ENCODE measurements at places on chromosomes 7 and 10.
A peak's percentile ranks its signal among the peaks of the same experiment; 100 is the strongest.

DNA sequence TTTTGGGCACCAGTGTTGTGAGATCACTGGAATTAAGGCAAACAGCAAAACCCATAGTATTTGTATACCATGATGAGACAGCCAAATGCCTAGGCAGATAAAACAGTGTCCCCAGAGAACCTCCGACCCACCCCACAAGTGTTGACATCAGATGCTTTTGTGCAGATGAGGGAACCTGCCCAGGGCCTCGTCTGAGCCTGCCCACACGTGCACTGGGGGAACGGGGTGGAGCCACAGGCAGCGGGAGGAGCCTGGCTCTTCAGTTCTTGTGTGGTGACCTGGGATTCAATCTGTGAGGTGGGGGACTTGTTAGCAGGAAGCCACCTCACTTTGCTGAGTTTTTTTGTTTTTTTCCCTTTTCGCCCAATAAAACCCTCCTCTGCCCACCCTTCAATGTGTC is 33.4 kb upstream of the OPTN start:
- H3K4me3 ChIP-seq = no peak overlapping the region
- H3K36me3 ChIP-seq = no peaks in the 10 kb centered on the region
- H3K27me3 ChIP-seq = no peaks in the 10 kb centered on the region

- peak overlapping the region; percentile 98 for H3K27ac ChIP-seq
- no peak overlapping the region for H3K4me3 ChIP-seq
- no peak for DNase-seq
- H3K36me3 ChIP-seq = no peaks in the 10 kb centered on the region
- H3K4me1 ChIP-seq = peaks cover 81% of the 10 kb centered on the region
Observed at GRCh38 chr10:124707551-124707950, 36.6 kb downstream of the FAM53B start.

GRCh38 chr7:31411416-31411815 is 70.9 kb upstream of the NEUROD6 start:
- H3K36me3 ChIP-seq = no peaks in the 10 kb centered on the region
- H3K27ac ChIP-seq = no peak overlapping the region
- H3K4me3 ChIP-seq = no peak overlapping the region
- DNase-seq = no peak
- H3K27me3 ChIP-seq = no peaks in the 10 kb centered on the region

- H3K4me1 ChIP-seq = no peaks in the 10 kb centered on the region
- no peak overlapping the region for H3K4me3 ChIP-seq
- H3K27me3 ChIP-seq = no peaks in the 10 kb centered on the region
- H3K27ac ChIP-seq = no peak overlapping the region
- DNase-seq = no peak
- no peaks in the 10 kb centered on the region for H3K36me3 ChIP-seq
Observed at GRCh38 chr10:71562181-71562580, 157.4 kb downstream of the C10orf105 start.

- DNase-seq = no peak
- H3K36me3 ChIP-seq = peaks cover 11% of the 10 kb centered on the region
- H3K4me1 ChIP-seq = peaks cover 9% of the 10 kb centered on the region
- no peaks in the 10 kb centered on the region for H3K27me3 ChIP-seq
- H3K27ac ChIP-seq = no peak overlapping the region
Observed at GRCh38 chr7:27771111-27771510, 31.1 kb downstream of the TAX1BP1 start.

GRCh38 chr10:47418966-47419365 is 34.9 kb upstream of the ZNF488 start:
- no peak for DNase-seq
- H3K4me1 ChIP-seq = no peaks in the 10 kb centered on the region
- H3K27ac ChIP-seq = no peak overlapping the region
- H3K27me3 ChIP-seq = no peaks in the 10 kb centered on the region

DNA sequence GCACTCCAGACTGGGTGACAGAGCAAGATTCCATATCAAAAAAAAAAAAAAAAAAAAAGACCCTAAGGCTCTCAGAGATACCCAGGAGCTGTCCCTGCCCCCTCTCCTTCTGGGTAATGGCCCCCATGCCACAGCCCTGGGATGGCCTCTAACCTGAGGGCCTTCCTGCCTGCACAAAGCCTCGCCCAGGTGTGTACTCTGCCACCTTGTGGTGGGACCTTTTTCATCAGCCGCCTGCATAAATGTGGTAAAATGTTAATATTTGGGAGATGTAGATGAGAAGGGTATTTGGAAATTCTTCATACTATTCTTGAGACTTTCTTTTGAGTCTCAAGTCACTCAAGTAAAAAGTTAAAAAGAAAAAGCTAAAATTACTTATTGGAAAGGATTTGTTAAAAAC is 46.3 kb upstream of the RNF216 start:
- DNase-seq = no peak
- H3K27me3 ChIP-seq = no peaks in the 10 kb centered on the region
- H3K4me3 ChIP-seq = no peak overlapping the region
- no peaks in the 10 kb centered on the region for H3K36me3 ChIP-seq
- peaks cover 7% of the 10 kb centered on the region for H3K4me1 ChIP-seq
- no peak overlapping the region for H3K27ac ChIP-seq

DNA sequence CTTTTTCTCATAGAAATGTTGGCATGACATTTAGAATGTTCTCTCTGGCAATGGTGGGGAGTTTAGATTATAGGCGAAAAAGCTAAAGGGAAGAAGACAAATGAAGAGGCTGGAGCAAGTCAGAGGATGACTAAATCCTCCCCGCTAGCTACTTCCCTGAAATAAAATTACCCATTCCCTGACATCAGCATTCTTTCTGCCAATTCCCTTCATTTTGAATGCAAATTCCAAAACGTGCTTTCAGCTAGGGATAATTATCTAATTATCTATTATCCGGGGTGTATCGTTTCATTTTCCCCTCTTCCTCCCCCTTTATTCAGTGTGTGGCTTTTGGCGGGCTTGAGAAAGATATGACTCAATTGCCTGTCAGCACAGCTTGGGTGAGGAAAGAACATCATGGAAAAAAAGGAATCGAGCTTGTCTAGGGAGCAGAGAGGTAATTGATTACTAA is 672.3 kb downstream of the TNS3 start:
- H3K4me1 ChIP-seq = no peaks in the 10 kb centered on the region
- H3K36me3 ChIP-seq = no peaks in the 10 kb centered on the region
- no peaks in the 10 kb centered on the region for H3K27me3 ChIP-seq

- no peak overlapping the region for H3K4me3 ChIP-seq
- H3K36me3 ChIP-seq = no peaks in the 10 kb centered on the region
- DNase-seq = no peak
- H3K27ac ChIP-seq = no peak overlapping the region
Observed at GRCh38 chr7:81079746-81080145, 160.9 kb upstream of the SEMA3C start.

DNA sequence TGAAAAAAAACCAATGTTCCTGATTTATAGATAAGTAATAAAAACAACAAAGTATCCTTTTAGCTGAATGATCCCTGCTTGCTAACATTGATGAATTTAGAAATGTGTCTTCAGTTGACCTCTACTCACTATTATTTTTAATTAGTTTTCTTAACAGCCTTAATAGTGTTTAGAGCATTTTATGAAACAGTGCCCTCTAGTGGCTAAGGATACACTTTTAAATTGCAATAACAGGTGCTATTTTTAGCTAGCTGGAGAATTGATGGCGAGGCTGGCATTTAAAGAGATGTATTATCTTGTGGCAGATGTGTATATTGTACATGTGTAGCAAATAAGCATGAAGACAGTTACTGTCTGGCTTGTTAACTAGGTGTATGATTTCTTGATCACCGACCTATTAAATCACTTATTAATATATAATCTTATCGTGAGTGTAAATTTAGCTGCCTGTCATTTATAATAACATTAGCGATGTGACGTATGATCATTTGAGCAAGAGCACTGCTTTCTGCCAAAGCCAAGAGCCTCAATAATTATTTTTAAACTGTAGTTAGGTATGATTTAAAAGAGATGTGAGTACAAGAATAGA is 451.9 kb downstream of the DPP6 start:
- H3K27me3 ChIP-seq = no peaks in the 10 kb centered on the region
- H3K4me3 ChIP-seq = no peak overlapping the region
- H3K4me1 ChIP-seq = no peaks in the 10 kb centered on the region
- no peak for DNase-seq
- no peak overlapping the region for H3K27ac ChIP-seq

DNA sequence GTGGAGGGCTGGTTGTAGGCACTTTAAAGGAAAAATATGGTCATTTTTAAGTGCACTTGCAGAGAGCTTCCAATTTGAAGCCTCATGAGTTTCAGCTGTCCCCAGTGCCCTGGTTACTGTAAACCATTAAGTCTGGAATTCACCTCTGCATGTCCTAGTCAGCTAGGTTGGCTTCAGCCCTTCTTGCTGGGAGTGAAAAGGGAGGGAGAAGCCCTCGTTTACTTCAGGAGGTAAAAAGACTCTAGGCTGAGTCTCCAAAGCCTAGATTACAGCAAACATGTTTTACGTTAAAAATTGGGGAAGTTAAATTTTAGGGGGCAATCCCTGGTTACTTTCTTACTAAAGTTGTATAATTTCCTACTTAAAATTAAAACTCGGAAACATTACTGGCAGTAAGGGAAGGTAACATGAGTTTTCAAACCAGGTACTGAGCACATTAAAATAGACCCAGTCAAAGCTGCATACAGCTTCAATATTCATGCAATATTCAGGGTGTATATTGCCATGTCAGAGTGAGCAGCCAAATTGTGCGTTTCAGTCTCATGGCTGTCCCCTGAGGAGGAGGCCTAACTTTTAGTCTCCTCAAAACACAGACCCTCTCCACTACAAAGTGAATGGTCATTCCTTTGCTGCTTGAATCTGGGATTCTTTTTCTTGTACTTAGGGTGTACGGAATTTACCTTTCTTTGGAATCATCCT is 156.7 kb downstream of the PRKG1 start:
- H3K4me1 ChIP-seq = peaks cover 16% of the 10 kb centered on the region
- no peaks in the 10 kb centered on the region for H3K27me3 ChIP-seq
- no peaks in the 10 kb centered on the region for H3K36me3 ChIP-seq
- no peak for DNase-seq
- no peak overlapping the region for H3K4me3 ChIP-seq
- no peak overlapping the region for H3K27ac ChIP-seq

- no peaks in the 10 kb centered on the region for H3K36me3 ChIP-seq
- no peak overlapping the region for H3K4me3 ChIP-seq
- no peak overlapping the region for H3K27ac ChIP-seq
- H3K4me1 ChIP-seq = no peaks in the 10 kb centered on the region
- DNase-seq = no peak
- H3K27me3 ChIP-seq = no peaks in the 10 kb centered on the region
Observed at GRCh38 chr7:115056019-115056418, 134.1 kb downstream of the MDFIC start.

DNA sequence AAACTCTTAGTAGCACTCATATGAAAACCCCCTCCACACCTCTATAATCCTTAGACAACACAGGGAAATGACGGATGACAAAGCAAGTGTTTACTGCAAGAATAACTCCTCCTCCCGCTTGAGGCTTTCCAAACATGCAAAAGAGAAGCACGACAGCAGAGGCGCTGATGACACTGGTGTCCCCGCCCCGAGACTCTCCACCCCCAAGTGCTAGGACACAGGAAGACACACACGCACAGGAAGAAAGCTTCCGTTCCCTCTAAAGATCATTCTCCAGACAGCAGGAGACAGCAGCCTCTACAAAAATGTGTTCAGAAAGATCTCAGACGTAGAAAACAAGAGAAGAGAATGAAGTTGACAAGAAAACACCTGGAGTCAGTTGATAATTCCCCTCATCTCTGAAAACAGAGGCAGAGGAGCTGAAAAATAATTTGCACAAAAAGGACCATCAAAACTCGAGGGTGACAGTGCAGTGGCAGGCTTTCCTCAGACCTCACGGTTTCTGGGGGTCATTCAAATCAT is 90.2 kb downstream of the DLG5 start:
- no peak overlapping the region for H3K4me3 ChIP-seq
- peak; percentile 82 for DNase-seq
- H3K27ac ChIP-seq = peak overlapping the region; percentile 66
- H3K36me3 ChIP-seq = no peaks in the 10 kb centered on the region
- peaks cover 55% of the 10 kb centered on the region for H3K4me1 ChIP-seq
- H3K27me3 ChIP-seq = no peaks in the 10 kb centered on the region

GRCh38 chr7:108308903-108309302 is 147.3 kb downstream of the NRCAM start:
- H3K4me1 ChIP-seq = no peaks in the 10 kb centered on the region
- H3K36me3 ChIP-seq = no peaks in the 10 kb centered on the region
- H3K27ac ChIP-seq = peak overlapping the region; percentile 68
- H3K27me3 ChIP-seq = no peaks in the 10 kb centered on the region

DNA sequence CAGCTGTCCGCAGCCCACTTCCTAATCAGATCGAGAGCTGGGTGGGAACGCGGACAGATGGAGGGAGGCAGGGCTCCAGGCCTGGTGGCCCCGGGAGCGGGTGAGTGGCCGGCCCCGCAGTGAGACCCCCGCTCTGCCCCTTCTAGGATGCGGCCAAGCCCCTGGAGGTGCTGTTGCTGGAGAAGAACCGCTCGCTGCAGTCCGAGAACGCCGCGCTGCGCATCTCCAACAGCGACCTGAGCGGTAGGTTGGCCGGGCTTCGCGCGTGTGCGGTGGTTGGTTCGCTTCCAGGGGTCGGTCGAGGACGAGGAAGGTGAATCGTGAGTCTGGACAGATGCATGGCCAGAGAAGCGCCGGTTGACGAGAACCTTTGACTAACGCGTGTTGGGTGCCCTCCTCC is 91.3 kb upstream of the SH2B2 start:
- H3K27me3 ChIP-seq = no peaks in the 10 kb centered on the region
- no peaks in the 10 kb centered on the region for H3K4me1 ChIP-seq
- no peak for DNase-seq
- no peak overlapping the region for H3K4me3 ChIP-seq

DNA sequence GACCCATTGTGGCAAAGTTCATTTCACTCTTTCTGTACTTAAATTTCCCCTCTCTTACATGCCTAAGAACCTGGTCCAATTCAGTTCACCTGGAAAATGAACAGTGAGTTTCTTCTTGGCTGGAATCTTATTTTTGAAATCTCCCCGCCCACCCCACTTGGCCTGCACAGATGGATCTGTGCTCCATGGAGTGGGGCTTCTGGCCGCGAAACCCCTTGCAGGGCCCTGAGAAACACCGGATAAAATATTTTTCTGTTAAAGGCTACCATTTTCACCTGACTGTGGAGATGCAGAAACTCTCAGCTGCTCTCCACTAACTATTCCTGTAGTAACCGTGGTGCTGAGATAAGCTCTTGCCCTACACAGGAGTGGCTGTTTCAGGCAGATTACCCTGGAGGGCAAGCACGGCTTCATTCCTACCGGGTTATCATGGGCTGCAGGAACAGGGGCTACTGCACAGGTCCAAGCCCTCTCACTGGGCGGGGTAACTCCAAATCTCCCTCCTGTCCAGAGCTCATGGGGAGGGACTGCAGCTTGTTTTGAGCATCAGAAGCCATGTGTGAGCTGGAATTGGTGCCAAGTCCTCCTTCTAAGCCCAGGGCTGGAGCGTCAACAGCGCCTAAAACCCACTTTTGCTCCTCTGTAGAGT is 118.9 kb downstream of the PRPF18 start:
- H3K4me1 ChIP-seq = no peaks in the 10 kb centered on the region
- DNase-seq = no peak
- no peaks in the 10 kb centered on the region for H3K27me3 ChIP-seq
- H3K4me3 ChIP-seq = no peak overlapping the region

DNA sequence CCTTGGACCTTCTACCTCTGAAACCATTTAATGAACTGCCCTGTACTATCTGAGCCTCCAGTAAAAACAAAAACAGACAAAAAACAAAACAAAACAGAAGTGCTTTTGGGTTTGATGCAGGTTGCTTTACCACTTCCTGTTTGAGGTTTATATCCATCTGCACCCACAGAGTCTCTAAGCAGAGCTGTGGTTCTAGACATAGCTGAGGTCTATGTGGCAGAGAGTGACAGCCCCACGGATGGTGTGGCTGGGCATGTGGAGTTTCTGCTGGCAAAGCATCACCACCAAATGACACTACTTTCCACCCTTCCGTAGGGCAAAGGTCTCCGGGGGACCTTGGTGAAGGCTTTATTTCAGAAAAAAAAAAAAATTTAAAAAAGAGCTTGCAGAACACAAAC is 754.2 kb downstream of the GRID1 start:
- H3K36me3 ChIP-seq = no peaks in the 10 kb centered on the region
- no peaks in the 10 kb centered on the region for H3K4me1 ChIP-seq
- H3K27ac ChIP-seq = no peak overlapping the region
